GM20000 (cell line): ENCODE measurements at places on chromosomes 16 and 17.
A peak's percentile ranks its signal among the peaks of the same experiment; 100 is the strongest.

- no peak for DNase-seq
These were observed 342.0 kb downstream of the SOX9 start for GRCh38 chr17:72462814-72463213.

DNA sequence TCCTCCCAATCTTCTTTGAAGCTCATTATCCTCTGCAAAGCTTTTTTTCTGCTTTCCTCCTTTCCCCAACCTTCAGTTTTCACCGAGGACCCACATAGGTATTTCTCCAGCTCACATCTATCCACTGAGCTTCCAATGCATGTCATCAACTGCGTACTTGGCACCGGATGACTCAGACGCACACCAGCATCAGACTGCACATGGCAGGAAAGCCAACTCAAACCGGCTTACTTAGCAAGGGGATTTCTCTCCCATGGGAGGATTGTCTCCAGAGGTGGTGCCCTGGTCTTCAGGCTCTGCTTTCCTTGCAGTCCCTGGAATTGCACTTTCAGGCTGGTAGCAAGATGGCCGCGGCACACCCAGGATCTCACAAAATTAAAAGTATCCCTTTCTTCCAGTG is 1.7 kb upstream of the AKTIP start:
- DNase-seq: no peak

- DNase-seq: no peak
These were observed 259.4 kb upstream of the TNRC6C start for GRCh38 chr17:77698903-77699623.

- no peak for DNase-seq
These were observed 599 bp downstream of the TOP3A start for GRCh38 chr17:18314059-18314730.

DNA sequence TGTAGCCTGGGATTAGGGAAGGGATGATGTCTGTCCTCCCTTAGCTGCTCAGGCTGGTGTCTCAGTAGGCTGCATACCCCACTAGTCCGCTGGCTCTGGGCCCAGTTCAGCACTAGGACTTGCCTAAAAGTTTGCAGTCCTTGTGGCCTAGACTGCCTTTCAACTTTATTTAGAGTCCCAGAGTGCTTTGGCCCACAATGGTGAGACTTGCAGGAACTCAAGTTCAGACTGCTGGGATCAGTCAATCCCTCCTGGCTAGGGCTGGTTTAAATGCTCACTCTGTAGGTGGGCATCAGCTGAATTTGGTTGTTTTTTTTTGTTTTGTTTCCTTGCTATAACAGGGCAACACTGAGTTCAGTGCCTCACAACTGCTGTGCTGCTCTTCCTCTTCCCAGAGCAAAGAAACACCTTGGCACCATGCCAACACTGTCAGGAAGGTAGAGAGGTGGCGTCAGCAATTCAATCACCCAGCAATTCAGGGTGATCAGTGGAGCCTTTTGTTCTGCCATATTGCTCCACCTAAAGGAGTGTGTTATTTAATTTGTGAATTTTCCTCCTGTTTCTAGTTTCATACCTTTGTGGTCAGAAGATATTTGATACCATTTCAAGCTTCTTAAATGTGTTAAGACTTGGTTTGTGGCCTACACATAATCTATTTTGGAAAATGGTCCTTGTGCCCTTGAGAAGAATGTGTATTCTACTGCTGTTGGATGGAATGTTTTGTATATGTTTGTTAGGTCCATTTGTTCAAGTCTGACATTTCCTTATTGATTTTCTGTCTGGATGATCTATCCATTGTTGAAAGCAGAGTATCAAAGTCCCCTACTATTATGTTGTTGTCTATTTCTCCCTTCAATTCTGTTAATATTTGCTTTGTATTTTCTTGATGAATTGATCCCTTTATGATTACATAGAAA is 284.0 kb upstream of the PMFBP1 start:
- no peak for DNase-seq

GRCh38 chr16:12184419-12184917 is 207.9 kb downstream of the SNX29 start:
- DNase-seq: no peak

DNA sequence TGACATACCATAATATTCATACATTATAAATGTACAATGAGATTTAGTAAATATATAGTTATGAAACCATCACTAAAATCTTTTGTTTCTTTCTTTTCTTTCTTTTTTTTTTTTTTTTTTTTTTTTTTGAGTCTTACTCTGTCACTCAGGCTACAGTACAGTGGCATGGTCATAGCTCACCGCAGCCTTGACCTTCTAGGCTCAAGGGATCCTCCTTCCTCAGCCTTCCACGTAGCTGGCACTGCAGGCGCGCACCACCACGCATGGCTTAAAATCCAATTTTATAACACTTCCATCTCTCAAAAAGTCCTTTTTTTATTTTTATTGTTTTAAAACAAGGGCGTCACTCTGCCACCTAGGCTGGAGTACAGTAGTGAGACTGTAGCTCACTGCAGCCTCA is 41.1 kb downstream of the ZNRF1 start:
- no peak for DNase-seq

DNA sequence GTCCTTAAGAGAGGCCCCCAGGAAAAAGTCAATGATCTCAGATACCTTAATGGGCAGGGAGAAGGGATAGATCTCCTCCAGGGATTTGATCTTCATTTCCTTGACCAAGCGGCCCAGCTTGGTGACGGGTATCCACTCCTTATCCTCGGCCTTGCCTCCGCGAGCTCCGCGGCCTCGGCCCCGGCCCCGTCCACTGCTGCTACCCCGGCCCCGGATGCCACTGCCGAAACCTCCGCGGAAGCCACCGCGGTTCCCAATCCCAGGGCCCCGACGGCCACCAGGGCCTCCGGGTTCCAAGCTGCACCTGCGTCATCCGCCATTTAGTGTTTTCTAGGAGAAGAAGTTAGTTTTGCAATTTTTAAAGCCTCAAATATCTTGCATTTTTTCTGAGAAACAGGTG is 65.2 kb upstream of the KIF2B start:
- no peak for DNase-seq

GRCh38 chr17:40760105-40761016 is 5.2 kb upstream of the KRT25 start:
- no peak for DNase-seq

- DNase-seq: no peak
These were observed 50.8 kb downstream of the TBC1D26 start for GRCh38 chr17:15782866-15783265.

GRCh38 chr16:46916980-46917379 is 32.8 kb downstream of the GPT2 start:
- no peak for DNase-seq

DNA sequence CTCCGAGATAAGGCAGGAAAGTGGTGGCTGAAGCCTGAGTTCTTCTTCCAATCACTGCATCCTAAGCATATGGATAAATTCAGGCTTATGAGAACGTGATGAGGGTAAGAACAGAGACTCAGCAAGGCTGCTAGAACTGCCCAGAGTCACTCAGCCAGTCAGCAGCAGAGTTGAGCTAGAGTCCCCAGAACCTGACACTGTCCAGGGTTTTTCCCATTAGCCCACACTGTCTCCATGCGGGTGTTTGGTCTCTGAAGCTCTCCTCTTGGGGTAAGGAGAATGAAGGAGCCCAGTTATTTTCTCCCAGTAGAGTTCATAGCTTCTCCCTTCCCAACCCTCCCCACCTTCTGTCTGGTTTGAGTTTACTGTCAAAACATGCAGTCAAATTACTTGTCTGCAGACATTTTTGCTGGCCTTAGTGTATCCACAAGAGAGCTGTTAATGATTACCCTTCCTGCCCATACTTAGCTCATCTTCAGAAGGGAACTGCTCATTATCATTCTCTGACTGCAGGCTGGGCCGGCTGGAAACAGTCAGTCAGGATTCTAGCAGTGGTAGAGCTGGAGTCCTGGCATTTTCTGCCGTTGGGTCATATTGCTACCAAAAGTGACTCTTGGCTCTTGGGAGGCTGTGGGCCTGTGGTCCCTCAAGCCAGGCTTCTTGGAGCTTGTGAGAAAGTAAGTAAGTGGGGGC is 460.0 kb downstream of the HS3ST3B1 start:
- DNase-seq: no peak

DNA sequence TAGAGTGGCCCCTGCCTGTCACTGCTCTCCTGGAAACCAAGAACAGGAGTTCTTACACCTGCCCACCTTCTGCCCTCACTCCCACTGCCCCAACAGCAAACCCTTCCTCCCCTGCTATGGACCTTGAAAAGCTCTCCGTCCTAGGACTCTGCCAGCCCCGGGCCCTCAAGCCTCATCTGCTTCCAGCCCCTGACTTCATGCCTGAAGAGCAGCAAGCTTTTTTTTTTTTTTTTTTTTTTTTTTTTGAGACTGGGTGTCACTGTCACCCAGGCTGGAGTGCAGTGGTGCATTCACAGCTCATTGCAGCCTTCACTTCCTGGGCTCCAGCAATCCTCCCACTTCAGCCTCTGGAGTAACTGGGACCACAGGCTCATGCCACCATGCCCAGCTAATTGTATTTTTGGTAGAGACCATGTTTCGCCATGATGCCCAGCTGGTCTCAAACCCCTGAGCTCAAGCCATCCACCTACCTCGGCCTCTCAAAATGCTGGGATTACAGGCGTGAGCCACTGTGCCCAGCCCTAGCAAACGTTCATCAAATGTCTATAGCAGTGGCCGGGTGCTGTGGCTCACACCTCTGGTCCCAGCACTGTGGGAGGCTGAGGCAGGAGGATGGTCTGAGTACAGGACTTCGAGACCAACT is 16.9 kb downstream of the CARHSP1 start:
- no peak for DNase-seq

- no peak for DNase-seq
These were observed 997.8 kb upstream of the EEF2KMT start for GRCh38 chr16:6095414-6095813.

GRCh38 chr16:66103211-66103610 is 263.3 kb upstream of the CDH5 start:
- DNase-seq: no peak

- DNase-seq: no peak
These were observed 141.4 kb downstream of the SOCS1 start for GRCh38 chr16:11114366-11115164.

DNA sequence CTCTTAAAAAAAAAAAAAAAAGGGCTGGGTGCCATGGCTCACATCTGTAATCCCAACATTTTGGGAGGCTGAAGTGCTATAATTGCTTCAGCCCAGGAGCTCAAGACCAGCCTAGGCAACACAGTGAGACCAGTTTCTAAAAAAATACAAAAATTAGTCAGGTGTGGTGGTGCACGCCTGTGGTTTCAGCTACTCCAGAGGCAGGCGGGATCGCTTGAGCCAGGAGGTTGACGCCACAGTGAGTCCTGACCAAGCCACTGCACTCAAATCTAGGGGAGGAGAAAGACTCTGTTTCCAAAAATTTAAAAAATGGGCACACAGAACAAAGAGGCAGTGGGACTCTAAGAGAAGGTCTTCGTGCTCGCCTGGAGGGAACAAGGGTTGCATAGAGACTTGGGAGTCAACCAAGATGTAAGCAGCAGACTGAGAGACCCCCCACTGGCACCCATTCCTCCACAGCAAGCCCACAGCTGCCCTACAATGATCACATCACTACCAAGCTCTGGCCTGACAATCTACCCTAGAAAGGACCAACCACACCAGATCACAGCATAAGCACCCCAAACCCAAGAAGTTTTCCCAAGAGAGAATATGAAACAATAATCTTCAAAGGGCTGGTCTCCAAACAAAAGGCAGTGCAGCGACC is 121.6 kb downstream of the ANKRD11 start:
- no peak for DNase-seq

GRCh38 chr17:78780335-78780734 is 1.7 kb downstream of the CYTH1 start:
- DNase-seq: no peak

GRCh38 chr17:74558882-74559519 is 8.3 kb downstream of the CD300H start:
- DNase-seq: no peak

- DNase-seq: no peak
These were observed 111.4 kb downstream of the IRX3 start for GRCh38 chr16:54175169-54175551.

DNA sequence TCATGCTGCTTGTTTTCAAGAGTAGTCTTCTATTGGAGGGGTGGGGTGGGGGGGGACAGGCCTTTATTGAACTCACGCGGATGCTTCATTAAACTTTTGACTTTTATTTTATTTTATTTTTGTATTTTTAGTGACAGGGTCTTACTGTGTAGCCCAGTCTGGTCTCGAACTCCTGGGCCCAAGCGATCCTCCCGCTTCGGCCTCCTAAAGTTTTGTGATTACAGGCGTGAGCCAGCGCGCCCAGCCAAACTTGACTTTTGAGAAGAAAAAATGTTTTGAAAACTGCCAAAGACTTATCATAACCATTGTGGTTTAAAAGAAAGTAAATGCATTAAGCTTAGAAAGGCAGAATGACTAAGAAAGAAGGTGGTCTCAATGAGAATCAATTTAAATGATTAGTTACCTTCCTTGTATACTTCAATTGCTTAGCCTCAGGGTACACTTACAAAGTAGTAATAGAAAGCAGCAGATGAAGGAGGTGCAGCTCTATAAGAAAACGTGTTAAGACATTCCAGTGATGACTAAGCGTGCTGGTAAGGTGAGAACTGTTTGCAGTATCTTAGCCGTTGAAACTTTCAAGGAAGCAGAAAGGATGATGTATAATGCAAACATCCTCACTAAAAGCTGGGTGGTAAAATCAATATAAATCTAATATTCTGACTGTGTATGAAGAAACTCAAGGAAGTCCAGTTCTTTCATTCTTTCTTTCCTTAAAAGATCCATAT is 1.2 kb downstream of the AP2B1 start:
- DNase-seq: no peak

DNA sequence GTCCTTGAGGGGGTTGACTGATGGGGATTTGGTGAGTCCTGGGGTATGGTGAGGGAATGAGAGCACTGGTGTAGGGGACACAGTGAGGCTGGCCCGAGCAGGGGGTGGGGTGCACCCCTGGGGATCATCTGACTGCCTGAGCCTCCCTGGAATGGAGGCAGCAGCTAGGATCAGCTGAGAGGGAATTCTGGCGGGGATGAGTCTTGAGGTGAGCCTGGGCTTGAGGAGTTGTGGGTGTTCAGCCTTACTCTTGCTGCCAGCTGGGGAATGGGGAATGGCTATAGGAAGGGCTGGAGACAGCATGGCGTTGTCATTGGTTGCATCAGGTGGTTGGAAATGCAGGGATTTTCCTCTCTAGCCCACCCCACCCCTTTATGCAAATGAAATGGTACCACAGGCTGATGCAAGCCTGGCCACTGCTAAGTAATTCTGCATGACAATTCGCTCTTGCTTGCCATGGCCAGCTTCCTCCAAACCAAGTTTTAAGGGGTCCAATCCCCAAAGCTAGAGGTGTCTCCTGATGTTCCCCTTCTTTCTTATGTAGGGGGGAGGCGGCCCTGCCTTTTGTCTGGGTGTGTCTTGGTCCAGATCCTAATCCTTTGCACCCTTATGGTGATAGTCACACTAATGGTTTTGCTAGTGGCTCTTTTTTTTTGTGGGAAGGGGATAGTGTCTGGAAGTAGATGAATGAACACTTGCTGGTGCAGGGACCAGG is 7.5 kb downstream of the NFE2L1 start:
- DNase-seq: peak; percentile 75

- DNase-seq: no peak
These were observed 290.3 kb downstream of the SOX9 start for GRCh38 chr17:72411124-72411563.

GRCh38 chr16:76577003-76577402 is 299.8 kb downstream of the CNTNAP4 start:
- DNase-seq: peak; percentile 49
